ENCODE measurements at places on chromosomes 6 and 20.

GRCh38 chr20:60559462-60559861 is 601.2 kb downstream of the CDH26 start:
- DNase-seq: no peak

GRCh38 chr6:170305805-170306323 is 694 bp upstream of the FAM120B start:
- no peak for DNase-seq

DNA sequence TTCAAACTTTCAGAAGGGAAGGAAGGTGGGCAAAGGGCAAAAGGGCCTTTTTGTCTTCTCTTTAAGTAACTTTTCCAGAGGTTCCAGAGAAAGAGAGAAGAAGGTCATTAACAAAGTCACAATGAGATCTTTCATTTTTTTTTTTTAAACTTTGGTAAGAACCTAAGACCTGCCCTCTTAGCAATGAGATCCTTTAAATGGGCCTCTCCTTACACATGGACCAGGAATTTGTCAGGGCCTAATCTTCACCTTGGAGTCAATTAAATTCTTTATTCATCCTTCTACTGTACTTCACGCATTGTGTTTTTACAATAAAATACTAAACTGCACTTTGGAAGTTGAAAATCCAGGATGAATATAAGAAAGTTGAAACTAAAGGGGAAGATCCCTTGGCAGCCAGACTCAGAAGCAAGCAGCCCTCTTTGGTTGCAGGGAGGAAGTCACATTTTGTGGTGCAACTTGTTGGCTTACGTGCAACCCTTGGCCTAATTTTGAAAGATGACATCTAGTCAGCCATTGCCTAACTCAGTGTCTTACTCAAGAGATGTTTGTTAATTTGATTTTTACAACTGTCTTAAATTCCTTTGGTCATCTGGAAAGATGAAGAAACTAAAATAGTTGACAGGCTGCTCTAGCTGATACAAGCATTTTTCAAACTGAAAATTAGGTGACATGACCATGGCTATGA is 11.9 kb upstream of the TMEM170B start:
- DNase-seq: no peak

GRCh38 chr6:108632441-108632840 is 71.7 kb downstream of the FOXO3 start:
- DNase-seq: no peak

DNA sequence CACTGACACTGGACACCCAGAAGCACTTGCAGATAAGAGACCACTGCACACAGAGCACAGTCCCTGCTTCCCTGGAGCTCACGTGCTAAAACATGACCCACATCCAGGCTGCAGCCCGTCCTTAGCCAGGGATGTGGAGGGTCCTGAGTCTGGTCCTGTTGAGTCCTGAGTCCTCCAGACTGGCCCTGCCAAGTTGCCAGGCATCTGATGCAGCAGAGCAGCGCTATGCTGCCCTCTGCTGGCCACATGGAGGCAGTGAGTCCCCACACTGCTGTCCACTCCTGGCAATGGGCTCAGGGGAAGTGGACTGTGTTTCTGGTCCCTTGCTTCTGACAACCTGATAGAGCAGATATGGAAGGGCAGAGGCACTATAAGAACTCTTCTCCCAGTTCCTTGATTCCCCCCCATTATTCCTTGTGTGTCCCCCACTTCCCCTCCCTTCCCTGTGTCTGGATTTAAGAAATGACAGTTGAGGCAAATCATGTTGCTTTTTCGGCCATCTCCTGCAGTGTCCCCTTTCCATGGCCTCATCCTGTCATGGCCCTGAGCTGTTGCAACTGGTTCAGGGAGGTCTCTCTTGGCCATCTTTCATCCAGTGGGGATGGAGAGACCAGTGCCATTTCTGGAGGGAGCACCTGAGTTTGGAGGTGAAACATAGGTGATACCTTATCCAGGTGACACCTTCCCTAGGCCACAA is 86.0 kb downstream of the DHX35 start:
- peak; percentile 65 for DNase-seq

All from GM18507 (cell line).